ENCODE measurements at places on chromosomes 6 and 20.

- no peak overlapping the region for H3K4me3 ChIP-seq
- DNase-seq: no peak
- H3K27ac ChIP-seq: no peak overlapping the region
- H3K27me3 ChIP-seq: no peaks in the 10 kb centered on the region
Observed at GRCh38 chr6:72739368-72739779, 117.5 kb downstream of the KCNQ5 start.

DNA sequence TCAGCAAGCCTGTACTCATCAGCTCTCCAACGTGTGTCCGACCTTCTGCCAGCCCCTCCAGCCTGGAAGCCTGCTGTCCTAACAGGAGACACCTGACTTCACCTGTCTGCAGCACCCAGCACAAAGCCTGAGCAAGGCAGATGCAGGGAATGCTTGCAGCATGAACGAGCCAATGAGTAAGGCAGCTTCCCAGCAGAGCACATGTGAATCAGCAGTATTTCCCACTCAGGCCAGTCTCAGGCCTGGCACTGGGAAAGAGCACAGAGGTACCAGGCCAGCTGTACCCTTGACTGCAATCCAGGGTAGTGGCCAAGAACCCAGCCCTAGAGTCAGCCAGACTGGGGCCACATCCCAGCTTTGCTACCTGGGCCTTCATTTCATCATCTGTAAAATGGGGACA, 120.8 kb downstream of the MAFB start:
- H3K27ac ChIP-seq: no peak overlapping the region
- no peaks in the 10 kb centered on the region for H3K36me3 ChIP-seq
- H3K4me1 ChIP-seq: no peaks in the 10 kb centered on the region
- DNase-seq: no peak
- no peak overlapping the region for H3K4me3 ChIP-seq

GRCh38 chr6:5469101-5469846, 208.0 kb downstream of the FARS2 start:
- H3K4me3 ChIP-seq: no peak overlapping the region
- no peaks in the 10 kb centered on the region for H3K36me3 ChIP-seq
- H3K4me1 ChIP-seq: no peaks in the 10 kb centered on the region
- H3K27ac ChIP-seq: no peak overlapping the region
- DNase-seq: no peak

- H3K27ac ChIP-seq: no peak overlapping the region
- peaks cover 5% of the 10 kb centered on the region for H3K4me1 ChIP-seq
- no peak overlapping the region for H3K4me3 ChIP-seq
- no peaks in the 10 kb centered on the region for H3K36me3 ChIP-seq
- no peak for DNase-seq
Observed at GRCh38 chr6:56594699-56595098, 48.0 kb downstream of the DST start.

DNA sequence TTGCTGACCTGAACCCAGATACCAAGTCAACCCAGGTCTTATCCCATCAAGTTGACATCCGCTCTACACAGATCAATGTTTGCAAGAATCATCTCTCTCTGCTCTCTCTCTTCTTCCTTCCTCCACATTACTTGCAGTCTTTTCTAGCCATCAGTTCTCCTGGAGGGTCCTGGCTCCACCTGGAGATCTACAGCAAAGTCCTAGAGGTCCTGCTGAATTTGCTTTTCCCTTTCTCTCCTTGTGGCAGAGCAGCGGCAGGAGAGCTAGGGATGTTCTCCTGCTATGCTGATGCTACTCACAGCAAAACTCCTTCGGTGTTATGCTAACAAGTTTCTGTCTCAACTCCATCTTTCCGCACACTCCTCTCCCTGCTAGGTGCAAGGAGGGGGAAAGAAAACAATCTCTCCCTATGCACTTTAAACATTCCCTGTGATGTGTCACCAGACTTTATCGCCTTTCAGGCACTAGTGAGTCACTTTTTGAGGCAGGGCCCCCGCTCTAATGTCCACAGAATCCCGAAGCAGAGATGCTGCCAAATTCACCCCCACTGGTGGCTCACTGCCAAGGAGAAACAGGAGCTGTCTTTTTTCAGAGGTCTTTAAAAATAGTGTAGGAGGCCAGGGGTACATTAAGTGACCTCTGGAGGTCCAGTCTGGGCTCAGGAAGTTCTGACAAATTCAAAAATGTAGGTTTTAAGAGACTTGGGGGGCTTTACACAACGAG, 62.6 kb downstream of the FAM50B start:
- H3K27me3 ChIP-seq: no peaks in the 10 kb centered on the region
- H3K4me3 ChIP-seq: no peak overlapping the region
- H3K4me1 ChIP-seq: peaks cover 9% of the 10 kb centered on the region
- DNase-seq: no peak
- no peak overlapping the region for H3K27ac ChIP-seq

- DNase-seq: no peak
- H3K36me3 ChIP-seq: no peaks in the 10 kb centered on the region
Observed at GRCh38 chr6:22095836-22096235, 201.0 kb downstream of the PRL start.

- peaks cover 14% of the 10 kb centered on the region for H3K4me1 ChIP-seq
- no peaks in the 10 kb centered on the region for H3K27me3 ChIP-seq
- no peak overlapping the region for H3K4me3 ChIP-seq
- no peak for DNase-seq
Observed at GRCh38 chr20:59141818-59142581, 21.6 kb upstream of the ZNF831 start.

DNA sequence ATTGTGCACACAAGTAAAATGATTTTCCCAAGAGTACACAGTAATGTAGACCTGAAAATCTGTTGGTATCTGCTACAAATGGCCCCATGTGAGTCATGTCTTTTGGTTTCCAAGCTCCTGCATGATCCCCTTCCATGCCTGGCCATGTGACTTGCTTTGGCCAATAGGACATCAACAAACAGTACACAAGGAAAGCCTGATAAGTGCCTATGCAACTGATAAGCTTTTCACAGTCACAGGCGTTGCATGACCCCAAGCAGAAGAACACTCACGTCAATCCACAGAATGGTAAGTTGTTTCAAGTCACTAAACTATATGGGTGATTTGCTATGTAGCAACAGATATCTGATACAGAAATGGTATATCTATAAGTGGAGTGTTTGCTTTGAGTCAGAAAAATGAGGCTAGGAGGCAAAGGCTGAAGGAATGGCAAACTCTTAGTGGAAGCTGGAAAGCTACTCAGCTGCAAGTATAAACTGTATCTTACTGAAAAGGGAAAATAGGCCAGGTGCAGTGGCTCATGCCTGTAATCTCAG, 160.1 kb upstream of the BEND3 start:
- no peak for DNase-seq
- H3K27me3 ChIP-seq: no peaks in the 10 kb centered on the region
- no peak overlapping the region for H3K4me3 ChIP-seq

DNA sequence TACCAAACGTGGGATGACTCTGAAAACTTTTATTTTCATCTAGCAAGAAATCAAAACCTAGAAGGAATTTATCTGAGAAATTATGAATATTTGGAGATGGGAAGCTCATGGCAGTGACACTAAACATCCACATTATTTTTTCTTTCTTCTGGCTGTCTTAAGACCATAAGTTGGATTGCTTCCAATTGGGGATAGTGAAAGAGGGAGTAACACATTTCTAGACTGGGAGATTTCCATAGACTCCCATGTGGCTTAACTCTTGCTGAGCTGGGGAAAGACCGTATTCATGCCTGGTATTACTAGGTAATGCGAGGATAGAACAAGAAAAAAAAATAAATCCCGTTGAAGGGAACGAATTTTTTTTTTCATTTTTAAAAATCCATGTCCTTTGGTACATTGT, 120.0 kb downstream of the UTRN start:
- no peak overlapping the region for H3K4me3 ChIP-seq
- no peak for DNase-seq
- H3K36me3 ChIP-seq: no peaks in the 10 kb centered on the region
- no peaks in the 10 kb centered on the region for H3K4me1 ChIP-seq
- no peak overlapping the region for H3K27ac ChIP-seq
- H3K27me3 ChIP-seq: no peaks in the 10 kb centered on the region

GRCh38 chr6:128363020-128363813, 157.2 kb downstream of the PTPRK start:
- no peaks in the 10 kb centered on the region for H3K4me1 ChIP-seq
- no peak for DNase-seq
- no peaks in the 10 kb centered on the region for H3K27me3 ChIP-seq
- no peak overlapping the region for H3K27ac ChIP-seq
- H3K36me3 ChIP-seq: no peaks in the 10 kb centered on the region

GRCh38 chr20:1280195-1281102, 14.4 kb downstream of the SNPH start:
- no peak for DNase-seq
- H3K4me3 ChIP-seq: no peak overlapping the region
- H3K4me1 ChIP-seq: no peaks in the 10 kb centered on the region
- H3K27me3 ChIP-seq: no peaks in the 10 kb centered on the region
- H3K36me3 ChIP-seq: no peaks in the 10 kb centered on the region
- no peak overlapping the region for H3K27ac ChIP-seq

DNA sequence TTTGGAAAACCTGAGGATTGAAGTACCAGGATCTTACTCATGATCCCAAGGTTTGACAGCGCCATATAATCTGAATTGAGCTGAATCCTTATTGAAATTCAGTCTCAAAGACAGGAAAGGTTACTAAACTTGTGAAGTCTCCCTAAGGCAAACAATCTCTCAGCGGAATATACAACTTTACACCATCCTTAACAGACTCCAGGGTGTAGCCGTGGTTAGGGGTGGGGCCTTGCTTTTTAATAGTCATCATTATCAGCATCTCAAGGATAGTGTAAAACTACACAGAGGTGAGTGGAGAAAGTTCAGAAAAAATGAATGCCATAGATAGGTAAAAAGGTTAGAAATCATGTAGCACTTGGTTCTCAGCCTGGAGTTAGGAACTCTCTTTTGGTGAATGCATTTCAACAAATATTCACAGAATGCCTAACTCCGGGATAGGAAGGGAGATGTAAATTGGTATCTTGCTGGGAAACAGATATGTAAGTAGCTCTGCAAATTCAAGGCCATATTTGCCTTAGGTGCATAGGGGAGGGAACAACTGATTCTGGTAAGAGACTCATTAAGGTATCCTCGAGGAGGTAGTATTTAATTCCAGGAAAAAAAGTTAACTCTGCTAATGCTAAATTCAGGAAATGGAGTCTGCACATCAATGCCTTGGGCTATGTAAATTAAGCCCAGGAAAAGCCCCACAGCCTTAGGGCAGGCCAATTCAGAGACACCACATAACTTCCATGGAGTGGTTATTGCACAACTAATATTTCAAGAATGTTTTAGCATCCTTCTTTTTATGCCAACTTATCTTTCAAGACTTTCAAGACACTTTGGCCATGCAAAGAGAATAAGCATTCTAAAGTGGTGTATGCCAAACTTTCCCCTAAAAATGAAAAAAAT, 61.6 kb downstream of the SNAP25 start:
- no peaks in the 10 kb centered on the region for H3K4me1 ChIP-seq
- no peak overlapping the region for H3K4me3 ChIP-seq
- H3K27me3 ChIP-seq: no peaks in the 10 kb centered on the region
- no peak for DNase-seq

Data from effector memory CD4-positive, alpha-beta T cell (primary cell).